Ovary (tissue), 10 donors: ENCODE measurements at places on chromosomes 16 and 17. TPM values are rescaled to one million over a fixed set of nuclear protein-coding genes. Genes with fewer than 3 reads are reported as not detected.

Gene CLEC10A
- total RNA-seq = 2.9 TPM

DNA sequence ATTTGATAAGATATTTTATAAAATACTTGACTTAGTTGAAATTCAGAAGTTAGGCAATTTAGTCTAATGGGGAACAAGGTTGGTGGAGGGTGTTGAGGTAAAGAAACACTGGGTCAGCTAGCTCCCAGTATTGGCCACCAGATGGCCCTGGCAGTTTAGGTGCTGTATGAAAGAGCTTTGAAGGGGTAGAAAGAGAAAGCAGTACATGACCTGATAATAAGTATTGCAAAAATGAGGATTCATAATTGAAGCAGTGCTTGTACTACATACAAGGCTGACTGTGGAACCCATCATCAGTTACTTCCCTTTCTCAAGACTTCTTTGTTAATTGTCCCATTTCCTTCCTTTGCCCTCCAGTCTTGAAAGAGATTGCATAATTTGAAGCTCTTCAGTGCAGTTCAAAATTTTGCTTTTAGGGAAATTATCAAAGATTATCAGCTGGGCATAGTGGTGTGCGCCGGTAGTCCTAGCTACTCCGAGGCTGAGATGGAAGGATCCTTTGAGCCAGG lies 29.4 kb downstream of the TANC2 start:
- no peaks in the 10 kb centered on the region for H3K4me1 ChIP-seq
- H3K4me3 ChIP-seq = no peak overlapping the region
- no peaks in the 10 kb centered on the region for H3K27me3 ChIP-seq
- no peaks in the 10 kb centered on the region for H3K36me3 ChIP-seq

GRCh38 chr16:80569440-80570105 lies 28.8 kb downstream of the DYNLRB2 start:
- H3K27me3 ChIP-seq = no peaks in the 10 kb centered on the region
- H3K4me3 ChIP-seq = no peak overlapping the region
- no peaks in the 10 kb centered on the region for H3K4me1 ChIP-seq
- no peak overlapping the region for H3K27ac ChIP-seq
- no peak for DNase-seq
- H3K36me3 ChIP-seq = no peaks in the 10 kb centered on the region

DNA sequence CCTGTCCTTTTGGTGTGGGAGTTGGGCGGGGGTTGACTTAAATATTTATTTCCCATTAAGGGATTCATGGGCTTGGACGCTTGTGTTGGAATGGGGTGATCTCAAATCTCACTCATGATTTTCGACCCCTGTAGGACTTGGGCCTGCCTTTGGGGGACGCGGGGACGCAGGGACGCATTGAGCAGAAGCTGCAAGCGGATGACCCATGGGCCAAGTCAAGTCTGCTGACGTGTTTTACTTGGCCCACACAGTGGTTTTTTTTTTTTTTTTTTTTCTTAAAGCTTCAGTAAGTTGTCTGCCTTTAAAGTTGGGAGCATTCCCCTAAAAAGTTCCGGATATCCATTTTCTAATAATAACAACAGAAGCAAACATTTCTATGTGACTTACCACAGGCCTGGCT lies 28.9 kb downstream of the CMIP start:
- H3K27me3 ChIP-seq = no peaks in the 10 kb centered on the region
- no peak overlapping the region for H3K4me3 ChIP-seq
- H3K4me1 ChIP-seq = peaks cover 9% of the 10 kb centered on the region
- DNase-seq = no peak

DNA sequence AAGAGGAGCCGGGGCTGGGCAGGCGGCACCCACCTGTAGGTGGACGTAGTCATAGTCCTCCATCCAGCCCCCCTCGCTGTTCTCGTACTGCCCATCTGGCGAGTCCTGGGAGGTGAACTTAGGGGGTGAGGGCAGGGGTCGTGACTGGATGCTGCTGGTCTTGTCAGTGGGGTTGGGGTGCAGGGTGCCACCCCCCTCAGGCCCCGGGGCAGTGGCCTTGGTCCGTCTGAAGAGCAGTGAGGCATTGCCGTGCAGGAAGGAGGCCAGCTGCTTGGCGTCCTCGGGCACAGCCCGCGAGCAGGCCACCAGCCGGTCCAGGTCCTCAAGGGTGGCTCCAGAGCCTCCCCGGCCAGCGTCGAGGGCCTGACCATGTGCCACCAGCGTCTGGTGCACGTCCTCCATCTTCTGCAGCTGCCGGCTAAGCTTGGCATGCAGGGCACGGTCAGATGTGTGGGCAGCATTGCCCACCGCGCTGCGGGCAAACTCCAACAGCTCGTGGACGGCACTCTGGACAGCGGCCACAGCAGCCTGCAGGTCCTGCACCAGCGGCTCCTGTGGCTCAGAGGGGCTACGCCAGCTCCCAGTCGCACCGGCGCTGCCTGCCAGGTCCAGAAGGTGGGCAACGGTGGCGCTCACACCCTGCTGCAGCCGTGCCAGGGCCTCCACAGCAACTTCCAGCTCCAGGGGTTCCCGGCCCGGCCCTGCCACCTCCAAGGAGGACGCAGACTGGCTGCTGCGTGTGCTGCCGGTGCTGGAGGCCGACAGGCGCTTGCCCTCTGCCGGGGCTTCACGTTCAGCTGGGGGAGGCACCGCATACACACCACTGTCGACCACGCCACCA lies 16.3 kb downstream of the CTRB1 start:
- H3K36me3 ChIP-seq = no peaks in the 10 kb centered on the region
- no peak overlapping the region for H3K4me3 ChIP-seq
- H3K27me3 ChIP-seq = no peaks in the 10 kb centered on the region
- no peak for DNase-seq
- H3K27ac ChIP-seq = no peak overlapping the region
- H3K4me1 ChIP-seq = peaks cover 15% of the 10 kb centered on the region

GRCh38 chr17:57606111-57606875 lies 138.8 kb downstream of the CCDC182 start:
- no peak for DNase-seq
- no peaks in the 10 kb centered on the region for H3K27me3 ChIP-seq
- no peaks in the 10 kb centered on the region for H3K36me3 ChIP-seq

DNA sequence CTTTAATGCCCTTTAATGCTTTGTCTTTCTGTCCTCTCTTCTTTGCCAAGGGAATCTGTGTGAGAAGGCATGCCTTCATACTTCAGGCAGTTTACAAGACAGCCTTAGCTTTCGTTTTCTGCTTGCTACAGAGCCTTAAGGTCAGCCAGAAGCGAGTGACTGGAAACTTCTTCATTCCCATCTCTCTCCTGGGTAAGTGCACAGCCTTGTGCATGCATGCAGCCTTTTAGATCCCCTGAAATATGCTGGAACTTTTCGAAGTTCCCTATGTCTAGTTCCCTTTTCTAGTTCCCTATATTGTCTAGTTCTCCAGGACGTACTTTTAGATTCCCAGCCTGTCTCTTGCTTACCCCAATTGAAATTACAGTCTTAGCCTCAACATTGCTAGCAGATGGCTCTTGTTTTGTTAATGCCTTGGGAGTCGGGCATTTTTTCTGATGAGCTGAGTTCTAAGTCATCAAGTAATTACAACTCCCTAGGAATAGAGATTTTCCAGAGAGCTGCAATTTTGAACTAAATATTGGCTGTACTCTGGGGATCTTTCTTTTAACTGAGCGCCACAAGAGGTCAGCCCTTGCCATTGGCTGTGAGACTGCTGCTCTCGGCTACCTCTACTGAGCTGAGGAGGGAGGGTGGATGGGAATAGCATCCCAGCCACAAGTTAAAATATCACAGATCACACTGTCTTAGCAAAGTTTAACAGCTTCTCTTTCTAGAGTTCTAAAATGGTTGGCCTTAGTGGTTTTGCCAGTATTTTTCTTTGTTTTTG lies 22.7 kb upstream of the PPM1D start:
- peaks cover 13% of the 10 kb centered on the region for H3K4me1 ChIP-seq
- H3K27ac ChIP-seq = peak overlapping the region; percentile 63
- H3K36me3 ChIP-seq = no peaks in the 10 kb centered on the region
- no peak for DNase-seq
- H3K27me3 ChIP-seq = no peaks in the 10 kb centered on the region

Gene KCNH6
- total RNA-seq = not detected

Gene SRCIN1
- 2.4 TPM for total RNA-seq

GRCh38 chr16:20851601-20852000 lies 45.3 kb downstream of the REXO5 start:
- H3K27ac ChIP-seq = no peak overlapping the region
- H3K27me3 ChIP-seq = no peaks in the 10 kb centered on the region
- DNase-seq = peak; percentile 71
- H3K4me1 ChIP-seq = peaks cover 6% of the 10 kb centered on the region
- H3K36me3 ChIP-seq = no peaks in the 10 kb centered on the region

DNA sequence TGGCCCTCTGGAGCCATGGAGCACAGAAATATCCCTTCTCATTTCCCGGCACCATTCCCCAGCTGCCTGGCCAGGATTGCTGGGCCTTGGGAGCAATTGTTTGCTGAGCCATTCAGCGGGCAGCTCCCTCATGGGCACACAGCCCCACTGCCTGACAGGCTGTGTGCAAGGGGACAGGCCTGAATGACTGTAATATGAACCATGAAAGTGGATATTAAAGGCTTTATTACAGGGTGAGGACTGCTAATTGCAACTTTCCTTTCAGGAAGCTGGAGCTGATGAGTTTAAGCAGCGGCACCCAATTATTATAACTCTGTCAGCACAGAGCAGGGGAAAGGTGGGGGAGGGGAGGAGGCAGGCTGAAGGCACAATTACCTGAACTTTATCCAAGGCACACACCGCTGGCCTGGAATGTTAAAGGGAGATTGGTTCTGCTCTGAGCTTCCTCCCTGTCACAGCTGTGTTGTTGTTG lies 159.8 kb upstream of the SDK2 start:
- no peak overlapping the region for H3K27ac ChIP-seq
- DNase-seq = no peak
- no peaks in the 10 kb centered on the region for H3K27me3 ChIP-seq
- H3K4me3 ChIP-seq = no peak overlapping the region

DNA sequence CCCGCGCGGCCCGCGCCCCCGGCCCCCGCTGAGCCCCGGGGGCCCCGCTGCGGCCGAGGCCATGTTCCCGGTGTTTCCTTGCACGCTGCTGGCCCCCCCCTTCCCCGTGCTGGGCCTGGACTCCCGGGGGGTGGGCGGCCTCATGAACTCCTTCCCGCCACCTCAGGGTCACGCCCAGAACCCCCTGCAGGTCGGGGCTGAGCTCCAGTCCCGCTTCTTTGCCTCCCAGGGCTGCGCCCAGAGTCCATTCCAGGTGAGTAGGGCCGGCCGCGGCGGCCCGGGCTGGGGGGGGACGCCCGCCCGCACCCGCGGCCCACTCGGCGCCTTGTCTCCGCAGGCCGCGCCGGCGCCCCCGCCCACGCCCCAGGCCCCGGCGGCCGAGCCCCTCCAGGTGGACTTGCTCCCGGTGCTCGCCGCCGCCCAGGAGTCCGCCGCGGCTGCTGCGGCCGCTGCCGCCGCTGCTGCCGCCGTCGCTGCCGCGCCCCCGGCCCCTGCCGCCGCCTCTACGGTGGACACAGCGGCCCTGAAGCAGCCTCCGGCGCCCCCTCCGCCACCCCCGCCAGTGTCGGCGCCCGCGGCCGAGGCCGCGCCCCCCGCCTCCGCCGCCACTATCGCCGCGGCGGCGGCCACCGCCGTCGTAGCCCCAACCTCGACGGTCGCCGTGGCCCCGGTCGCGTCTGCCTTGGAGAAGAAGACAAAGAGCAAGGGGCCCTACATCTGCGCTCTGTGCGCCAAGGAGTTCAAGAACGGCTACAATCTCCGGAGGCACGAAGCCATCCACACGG lies 504 bp downstream of the MAZ start:
- H3K27ac ChIP-seq = peak overlapping the region; percentile 89
- H3K27me3 ChIP-seq = no peaks in the 10 kb centered on the region
- peak; percentile 69 for DNase-seq
- peaks cover 18% of the 10 kb centered on the region for H3K4me1 ChIP-seq
- H3K4me3 ChIP-seq = peak overlapping the region; percentile 72
- no peaks in the 10 kb centered on the region for H3K36me3 ChIP-seq
